Stimulated activated CD4-positive, alpha-beta T cell treated with anti-CD3 and anti-CD28 coated beads, Interleukin-1b, Interleukin-23, amount 100 ng/mL, for 1 hour (primary cell): ENCODE measurements at places on chromosomes 4 and X.

GRCh38 chr4:113292371-113293042 is 243.1 kb downstream of the ANK2 start:
- no peak for DNase-seq

- no peak for DNase-seq
Measured at GRCh38 chrX:20067709-20068561, 48.8 kb downstream of the MAP7D2 start.

DNA sequence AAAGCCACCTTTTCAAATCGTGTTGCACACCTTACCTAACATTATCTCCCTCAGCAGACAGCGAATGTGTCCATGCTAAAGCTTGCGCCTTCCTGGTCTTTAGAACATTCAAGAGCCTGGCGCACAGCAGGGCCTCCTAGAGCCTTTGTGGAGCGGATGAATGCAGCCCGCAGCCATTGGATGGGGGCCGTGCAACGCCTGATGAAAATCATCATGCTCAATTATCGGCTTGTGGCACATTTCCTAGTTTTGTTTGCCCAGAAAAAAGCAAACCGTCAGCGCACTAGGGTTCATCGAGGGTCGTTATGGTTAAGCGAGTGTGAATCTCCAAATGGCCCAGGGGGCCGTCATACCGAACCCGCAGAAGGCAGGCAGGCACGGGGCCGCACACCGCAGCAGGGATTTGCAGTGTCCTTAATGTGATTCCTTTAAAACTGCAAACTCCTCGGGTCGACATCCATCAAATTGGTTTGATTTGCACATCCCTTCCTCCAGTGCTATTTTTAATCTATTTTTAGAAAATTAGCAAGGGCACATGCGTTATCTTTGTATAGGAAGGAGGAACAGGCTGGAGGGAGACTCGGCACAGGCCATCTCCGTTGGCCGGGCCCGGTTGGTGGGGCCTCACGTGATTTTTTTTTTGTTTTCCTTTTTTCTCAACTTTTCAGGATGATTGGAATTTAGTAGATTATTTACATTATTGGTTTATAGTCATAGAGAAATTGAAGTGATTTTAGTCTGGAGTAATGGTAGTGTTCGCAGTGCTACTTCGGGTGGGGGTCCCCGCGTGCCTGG is 53.1 kb downstream of the ABLIM2 start:
- DNase-seq: no peak

GRCh38 chr4:94370533-94371254 is 28.1 kb upstream of the HPGDS start:
- no peak for DNase-seq

- no peak for DNase-seq
Measured at GRCh38 chrX:130497531-130497930, 95.7 kb downstream of the RBMX2 start.
